ENCODE measurements at places on chromosomes 1 and 21.

DNA sequence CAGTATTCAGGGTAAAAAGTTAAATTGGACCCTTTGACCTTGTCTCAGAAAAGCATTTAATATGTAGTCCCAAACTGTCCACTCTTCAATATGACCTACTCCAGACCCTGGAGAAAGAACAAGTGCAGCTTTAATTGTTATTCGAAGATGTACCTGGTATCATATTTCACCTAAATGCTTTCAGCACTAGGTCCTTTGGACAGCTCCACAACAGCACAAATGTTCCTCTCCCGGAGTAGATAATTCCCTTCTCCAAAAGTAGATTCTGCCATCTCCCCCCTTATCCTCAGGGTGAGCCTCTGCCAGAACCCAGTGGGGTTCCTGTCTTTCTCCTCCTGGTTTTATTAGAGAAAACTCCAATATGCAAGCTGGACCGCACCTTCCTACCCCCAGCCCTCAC, 104.5 kb upstream of the AJAP1 start:
- H3K27ac ChIP-seq, result no peak overlapping the region
- no peaks in the 10 kb centered on the region for H3K36me3 ChIP-seq
- no peak overlapping the region for H3K4me3 ChIP-seq

DNA sequence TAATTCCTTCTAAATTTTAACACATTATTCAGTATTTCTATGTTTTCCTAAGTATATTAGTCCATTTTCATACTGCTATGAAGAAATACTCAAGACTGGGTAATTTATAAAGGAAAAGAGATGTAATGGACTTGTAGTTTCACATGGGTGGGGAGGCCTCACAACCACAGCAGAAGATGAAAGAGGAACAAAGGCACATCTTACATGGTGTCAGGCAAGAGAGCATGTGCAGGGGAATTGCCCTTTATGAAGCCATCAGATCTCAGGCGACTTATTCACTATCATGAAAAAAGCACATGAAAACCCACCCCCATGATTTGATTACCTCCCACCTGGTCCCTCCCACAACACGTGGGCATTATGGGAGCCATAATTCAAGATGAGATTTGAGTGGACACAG, 15.6 kb downstream of the GBP5 start:
- H3K36me3 ChIP-seq, result no peaks in the 10 kb centered on the region
- no peak for DNase-seq
- no peak overlapping the region for H3K4me3 ChIP-seq
- peaks cover 13% of the 10 kb centered on the region for H3K4me1 ChIP-seq
- no peaks in the 10 kb centered on the region for H3K27me3 ChIP-seq
- no peak overlapping the region for H3K27ac ChIP-seq

DNA sequence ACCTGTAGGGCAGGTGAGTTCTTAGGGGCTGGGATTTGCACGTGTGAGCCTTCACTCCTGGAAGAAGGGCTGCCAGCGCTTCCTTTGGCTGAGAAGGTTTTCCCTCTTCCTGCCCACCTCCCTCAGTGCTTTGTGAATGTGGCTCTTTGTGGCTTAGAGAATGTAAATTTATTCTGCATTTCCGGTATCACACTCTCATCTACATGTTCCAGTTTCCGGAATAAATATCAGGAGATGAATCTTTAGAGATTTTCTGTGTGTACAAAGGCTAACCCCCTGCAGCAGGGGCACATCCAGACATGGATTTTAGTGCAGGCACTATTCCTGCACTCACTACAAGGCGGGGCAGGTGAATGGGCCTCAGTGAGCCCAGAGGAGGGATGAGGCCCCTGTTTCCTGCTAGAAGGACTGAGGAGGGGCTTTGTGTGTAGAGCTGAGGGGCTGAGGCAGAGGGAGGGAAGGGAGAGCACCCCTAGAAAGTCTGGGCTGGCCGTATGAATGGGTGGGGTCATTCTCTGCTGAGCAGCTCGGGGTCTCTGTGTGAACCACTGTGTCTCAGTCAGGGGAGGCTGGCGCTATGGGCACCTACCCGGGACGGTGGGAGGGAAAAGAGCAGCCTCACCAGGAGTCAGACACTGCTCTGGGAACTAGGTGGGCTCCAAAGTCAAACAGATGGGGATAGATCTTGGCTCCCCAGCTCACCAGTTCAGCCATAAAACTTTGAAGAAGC, 207.5 kb downstream of the MATN1 start:
- H3K4me1 ChIP-seq, result no peaks in the 10 kb centered on the region
- H3K4me3 ChIP-seq, result no peak overlapping the region

- H3K4me1 ChIP-seq, result no peaks in the 10 kb centered on the region
- no peak for DNase-seq
- H3K27me3 ChIP-seq, result no peaks in the 10 kb centered on the region
- H3K36me3 ChIP-seq, result peaks cover 8% of the 10 kb centered on the region
- H3K27ac ChIP-seq, result no peak overlapping the region
- H3K4me3 ChIP-seq, result no peak overlapping the region
Measured at GRCh38 chr21:31124010-31124409, 85.7 kb upstream of the KRTAP19-8 start.

- H3K27me3 ChIP-seq, result no peaks in the 10 kb centered on the region
- peak; percentile 80 for DNase-seq
- peaks cover 7% of the 10 kb centered on the region for H3K4me1 ChIP-seq
- H3K36me3 ChIP-seq, result no peaks in the 10 kb centered on the region
Measured at GRCh38 chr21:38965910-38966504, 160.3 kb downstream of the ETS2 start.

Data from lower lobe of right lung (tissue), 2 donors.